ENCODE measurements at places on chromosomes 7 and 10. TPM values are rescaled to one million over a fixed set of nuclear protein-coding genes. Genes with fewer than 3 reads are reported as not detected.

GRCh38 chr7:151759591-151760042, 117.3 kb downstream of the PRKAG2 start:
- DNase-seq = no peak

- no peak for DNase-seq
These were observed 179.9 kb downstream of the NRP1 start for GRCh38 chr10:33154590-33154989.

Gene NKX2-3
- total RNA-seq = 0.36 TPM

Gene PSD
- 0.44 TPM for total RNA-seq

DNA sequence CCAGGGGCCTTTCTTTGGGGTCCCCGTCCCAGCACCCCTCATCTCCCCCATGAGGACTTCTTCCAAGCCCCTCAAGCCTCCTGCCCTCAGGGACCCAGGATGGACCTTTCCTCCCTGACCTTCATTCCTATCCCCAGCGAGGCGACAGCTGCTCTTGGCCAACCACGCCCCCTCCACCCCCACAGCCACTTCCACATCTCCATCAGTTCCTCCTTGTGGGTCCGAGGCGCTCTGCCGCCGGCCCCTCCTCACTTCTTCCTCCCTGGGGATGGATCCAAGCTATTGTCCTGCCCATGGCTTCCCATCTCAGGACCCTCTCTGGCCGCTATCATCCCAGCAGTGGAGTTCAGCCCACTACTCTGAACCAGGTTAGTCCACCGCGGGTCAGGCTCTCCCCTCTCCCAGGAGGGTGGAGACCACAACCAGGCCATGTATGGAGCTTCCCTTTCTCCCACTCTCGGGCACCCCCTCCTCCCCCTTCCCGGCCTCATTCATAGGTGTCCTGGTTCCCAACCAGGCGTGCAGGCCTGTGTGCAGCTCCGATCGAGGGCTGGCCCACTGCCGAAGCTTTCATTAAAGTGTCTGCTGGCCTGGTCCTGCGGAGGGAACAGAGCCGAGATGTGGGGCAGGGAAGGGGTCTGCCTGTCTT, 1.7 kb upstream of the SH2B2 start:
- DNase-seq = no peak

Gene HOXA6
- 1.1 TPM for total RNA-seq

DNA sequence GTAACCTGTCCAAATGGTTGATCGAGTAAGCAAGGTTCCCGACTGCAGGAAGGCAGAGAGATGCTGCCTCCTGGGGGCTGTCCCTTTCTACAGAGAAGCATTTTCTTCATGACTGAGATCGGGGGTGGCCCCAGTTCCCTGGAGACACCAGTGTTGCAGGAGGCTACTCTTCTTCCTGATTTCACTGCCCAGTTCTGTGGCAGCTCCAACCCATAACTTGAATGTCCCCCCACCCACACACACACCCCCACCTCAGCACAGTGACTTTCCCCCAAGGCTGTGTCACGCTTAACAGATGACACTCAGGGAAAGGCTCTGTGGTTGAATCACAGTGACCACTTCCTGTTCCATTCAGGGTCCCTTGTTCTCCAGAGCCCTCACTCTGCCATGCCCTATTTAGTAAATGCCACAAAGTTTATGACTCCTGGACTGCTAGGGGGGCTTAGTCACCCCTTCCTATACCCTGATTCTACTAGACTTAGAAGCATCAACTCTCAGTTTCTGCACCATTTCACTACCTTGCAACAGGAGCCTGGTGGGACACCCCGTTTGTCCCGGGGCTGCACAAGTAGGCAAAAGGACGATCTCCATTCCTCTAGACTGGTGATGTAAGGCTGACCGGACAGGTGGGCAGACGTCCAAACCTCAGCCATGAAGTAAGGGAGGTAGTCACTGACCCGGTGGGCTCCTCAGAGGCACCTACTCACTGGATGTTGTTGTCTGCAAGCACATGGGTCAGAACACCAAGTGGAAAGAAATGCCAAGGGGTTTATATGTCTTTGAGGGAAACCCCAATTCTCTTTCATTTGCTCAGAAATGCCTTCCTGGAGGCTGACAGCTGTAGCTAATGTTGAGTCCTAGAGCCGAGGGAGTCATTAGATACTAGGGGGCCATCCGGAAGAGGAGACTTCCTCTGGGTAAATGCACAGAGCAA, 31.3 kb upstream of the SMC3 start:
- DNase-seq = no peak

DNA sequence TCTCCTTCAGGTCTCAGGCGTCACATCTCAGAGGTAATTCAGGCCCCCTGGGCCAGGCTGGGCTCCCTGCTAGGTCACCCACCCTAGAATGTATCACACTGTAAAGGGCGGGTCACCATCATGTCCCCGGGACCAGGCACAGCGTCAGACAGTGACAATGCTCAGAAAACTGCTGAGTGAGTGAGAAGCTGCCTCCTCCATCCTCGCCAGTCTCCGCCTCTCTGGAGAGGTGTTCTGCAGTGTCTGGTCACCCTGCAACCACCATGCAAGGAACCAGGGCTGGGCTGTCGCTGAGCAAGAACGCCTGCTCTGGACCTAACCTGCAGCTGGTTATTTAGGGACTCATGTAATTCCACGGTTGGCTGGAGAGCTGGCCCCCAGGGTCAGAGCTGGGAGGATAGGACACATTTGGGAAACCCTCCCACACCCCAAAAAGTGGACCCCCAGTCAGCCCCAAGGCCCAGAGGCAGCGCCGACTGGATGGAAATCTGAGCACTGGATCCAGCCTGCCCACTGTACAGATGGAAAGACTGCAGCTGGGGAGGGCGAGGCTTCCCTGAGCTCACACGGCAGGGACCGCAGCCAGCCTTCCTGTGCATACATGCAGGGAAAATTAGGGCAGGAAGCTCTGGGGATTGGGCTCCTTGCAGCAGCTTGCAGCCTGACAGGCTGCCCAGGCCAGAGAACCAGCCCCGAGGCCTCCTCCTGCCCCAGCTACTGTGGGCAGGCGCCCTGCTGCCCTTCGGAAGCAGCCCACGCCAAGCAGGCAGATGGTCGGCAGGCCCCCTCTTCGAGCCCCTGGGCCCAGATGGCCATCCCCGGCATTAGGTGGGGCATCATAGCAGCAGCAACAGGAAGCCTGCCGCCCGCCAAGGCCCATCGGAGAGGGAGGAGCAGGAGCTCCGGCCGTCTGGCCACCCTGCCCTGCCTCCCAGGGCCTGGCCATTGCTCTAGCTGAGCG, 105.4 kb upstream of the ZMIZ1 start:
- no peak for DNase-seq

DNA sequence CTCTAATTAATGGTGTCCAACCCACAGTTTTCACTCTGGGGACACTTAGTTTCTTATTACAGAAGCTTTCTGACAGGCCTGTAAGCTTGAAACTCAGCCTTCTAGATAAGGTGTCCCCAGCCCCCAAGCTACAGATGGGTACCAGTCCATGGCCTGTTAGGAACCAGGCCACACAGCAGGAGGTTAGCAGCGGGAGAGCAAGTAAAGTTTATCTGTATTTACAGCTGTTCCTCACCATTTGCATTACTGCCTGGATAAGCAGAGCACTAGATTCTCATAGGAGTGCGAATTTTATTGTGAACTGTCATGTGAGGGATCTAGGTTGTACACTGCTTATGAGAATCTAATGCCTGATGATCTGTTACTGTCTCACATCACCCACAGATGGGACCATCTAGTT, 93.7 kb downstream of the TMEM26 start:
- DNase-seq = no peak

DNA sequence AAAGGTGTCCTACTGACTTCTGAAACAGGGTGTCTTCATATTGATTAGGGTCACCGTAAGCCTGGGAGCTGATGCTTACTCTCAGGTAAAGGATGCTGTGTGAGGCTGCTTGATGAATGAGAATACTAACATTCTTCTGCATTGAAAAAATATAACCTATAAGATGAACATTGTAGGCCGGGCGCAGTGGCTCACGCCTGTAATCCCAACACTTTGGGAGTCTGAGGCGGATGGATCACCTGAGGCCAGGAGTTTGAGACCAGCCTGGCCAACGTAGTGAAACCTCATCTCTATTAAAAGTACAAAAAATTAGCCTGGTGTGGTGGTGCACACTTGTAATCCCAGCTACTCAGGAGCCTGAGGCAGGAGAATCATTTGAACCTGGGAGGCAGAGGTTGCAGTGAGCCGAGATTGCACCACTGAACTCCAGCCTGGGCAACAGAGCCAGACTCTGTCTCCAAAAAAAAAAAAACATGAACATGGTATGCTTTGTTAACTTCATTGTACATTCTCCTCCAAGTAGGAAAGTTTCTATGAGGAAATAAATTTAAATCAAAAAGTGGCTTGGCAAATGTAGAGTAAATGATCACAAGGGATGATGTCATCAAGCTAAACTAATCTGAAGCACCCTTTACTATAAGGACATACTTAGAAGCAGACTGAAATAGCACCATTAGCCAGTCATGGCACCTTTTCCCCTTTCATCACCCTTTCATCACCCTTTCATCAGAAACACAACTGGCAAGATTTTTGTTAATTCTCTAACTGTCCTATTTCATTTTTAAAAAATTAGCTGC, 1.5 kb upstream of the BRAF start:
- DNase-seq = no peak

Gene SLC26A5
- 0.19 TPM for total RNA-seq

Gene CALD1
- 347 TPM for total RNA-seq

GRCh38 chr10:70634011-70634410, 31.5 kb upstream of the PRF1 start:
- DNase-seq = no peak

- DNase-seq = no peak
These were observed 103.2 kb upstream of the GJD4 start for GRCh38 chr10:35501923-35502322.

- DNase-seq = no peak
These were observed 5.2 kb downstream of the RBP3 start for GRCh38 chr10:47353351-47353750.

- no peak for DNase-seq
These were observed 26.3 kb upstream of the PPIF start for GRCh38 chr10:79320820-79321493.

- DNase-seq = no peak
These were observed 54.6 kb downstream of the TMEM26 start for GRCh38 chr10:61398366-61399129.

DNA sequence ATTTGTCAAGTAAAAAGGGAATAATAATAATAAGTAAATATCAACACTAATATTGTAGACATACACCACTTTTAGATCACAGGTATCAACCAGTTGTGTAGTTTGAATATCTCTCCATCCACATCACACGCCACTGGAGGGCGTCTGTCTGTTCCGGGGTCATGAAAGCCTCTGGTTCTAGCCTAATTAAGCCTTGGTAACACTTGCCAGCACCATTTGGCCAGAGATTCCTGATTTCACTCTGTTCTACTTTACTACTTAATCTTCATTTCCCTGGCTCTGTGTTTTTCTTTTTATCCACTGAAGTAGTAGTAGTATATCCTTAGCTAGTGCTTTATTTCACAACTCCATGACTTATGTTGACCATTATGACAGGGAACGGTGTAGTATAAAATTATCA, 285.6 kb upstream of the POM121L12 start:
- DNase-seq = no peak

Gene PAX4
- total RNA-seq = not detected

Gene CALML3
- total RNA-seq = not detected

Gene POMZP3
- 8.7 TPM for total RNA-seq

DNA sequence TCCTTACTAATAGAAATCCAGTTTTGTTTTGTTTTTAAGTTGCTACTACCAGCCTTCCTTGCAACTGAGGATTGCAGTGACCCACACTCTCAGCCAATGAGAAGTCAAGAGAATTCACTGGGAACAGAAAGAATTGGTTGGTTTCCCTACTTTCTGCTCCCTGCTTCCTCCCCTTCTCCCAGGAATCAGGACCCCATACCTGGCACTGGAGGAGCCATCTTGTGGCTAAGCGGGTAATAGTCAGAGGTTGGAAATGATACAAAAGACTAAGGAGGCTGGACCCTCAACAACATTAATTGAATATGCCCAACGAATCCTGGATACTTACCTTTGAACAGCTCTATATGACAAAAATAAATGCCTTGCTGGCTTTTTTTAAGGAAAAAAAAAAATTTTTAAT, 6.3 kb downstream of the TMEM176A start:
- DNase-seq = no peak

DNA sequence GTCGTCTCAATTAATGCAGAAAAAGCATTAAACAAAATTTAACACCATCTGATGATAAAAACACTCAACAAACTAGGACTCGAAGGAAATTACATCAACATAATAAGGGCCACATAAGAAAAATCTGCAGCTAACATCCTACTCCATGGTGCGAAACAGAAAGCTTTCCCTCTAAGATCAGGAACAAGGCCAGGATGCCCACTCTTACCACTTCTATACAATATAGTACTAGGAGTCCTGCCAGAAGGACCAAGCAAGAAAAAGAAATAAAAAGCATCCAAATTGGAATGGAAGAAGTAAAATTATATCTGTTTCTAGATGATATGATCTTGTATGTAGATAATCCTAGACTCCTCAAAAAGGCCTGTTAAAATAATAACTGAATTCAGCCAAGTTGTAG, 143.8 kb upstream of the GPR22 start:
- DNase-seq = no peak

- no peak for DNase-seq
These were observed 34.4 kb downstream of the NRCAM start for GRCh38 chr7:108421720-108422331.

GRCh38 chr7:57207836-57208235, 75.6 kb upstream of the ZNF479 start:
- DNase-seq = no peak

DNA sequence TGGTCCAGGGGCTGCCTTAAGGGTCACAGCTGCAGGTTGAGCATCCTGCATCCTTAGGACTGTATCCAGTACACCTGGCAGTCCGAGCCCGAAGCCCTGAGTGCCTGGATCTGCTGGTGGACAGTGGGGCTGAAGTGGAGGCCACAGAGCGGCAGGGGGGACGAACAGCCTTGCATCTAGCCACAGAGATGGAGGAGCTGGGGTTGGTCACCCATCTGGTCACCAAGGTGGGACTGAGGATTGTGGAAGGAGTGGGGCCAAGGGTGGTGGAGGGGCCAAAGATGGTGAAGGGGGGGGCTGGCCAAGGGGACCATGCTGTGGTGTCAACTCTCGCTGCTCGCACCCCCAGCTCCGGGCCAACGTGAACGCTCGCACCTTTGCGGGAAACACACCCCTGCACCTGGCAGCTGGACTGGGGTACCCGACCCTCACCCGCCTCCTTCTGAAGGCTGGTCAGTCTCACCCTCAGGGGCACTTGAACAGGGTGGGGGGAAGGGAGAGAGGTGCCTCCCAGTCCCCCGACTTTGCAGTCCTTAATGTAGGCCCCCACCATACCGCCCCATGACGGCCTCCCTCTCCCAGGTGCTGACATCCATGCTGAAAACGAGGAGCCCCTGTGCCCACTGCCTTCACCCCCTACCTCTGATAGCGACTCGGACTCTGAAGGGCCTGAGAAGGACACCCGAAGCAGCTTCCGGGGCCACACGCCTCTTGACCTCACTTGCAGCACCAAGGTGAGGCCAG, 5.3 kb downstream of the NFKB2 start:
- DNase-seq = no peak
